ENCODE measurements at places on chromosomes 12 and 14.

GRCh38 chr12:58794859-58795258 lies 125.4 kb downstream of the LRIG3 start:
- no peak for DNase-seq

DNA sequence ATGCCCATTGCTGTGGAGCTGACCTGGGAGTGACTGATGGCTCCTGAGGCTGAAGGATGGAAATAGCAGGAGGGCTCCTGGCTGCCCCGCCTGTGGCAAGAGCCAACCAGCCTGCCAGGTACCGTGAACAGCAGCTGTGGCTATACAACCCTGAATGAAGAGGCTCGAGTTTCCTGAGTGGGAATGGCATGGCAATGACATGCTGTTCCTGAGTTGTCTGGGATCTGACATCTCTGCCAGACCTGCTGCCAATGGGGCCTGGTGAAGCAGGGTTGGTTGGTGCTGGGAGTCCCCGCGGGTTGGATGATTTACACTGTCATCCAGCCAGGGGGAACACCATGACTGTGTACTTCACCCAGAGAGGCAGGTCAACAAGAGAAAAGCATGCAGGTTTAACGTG lies 31.8 kb upstream of the LRRC10 start:
- no peak for DNase-seq

DNA sequence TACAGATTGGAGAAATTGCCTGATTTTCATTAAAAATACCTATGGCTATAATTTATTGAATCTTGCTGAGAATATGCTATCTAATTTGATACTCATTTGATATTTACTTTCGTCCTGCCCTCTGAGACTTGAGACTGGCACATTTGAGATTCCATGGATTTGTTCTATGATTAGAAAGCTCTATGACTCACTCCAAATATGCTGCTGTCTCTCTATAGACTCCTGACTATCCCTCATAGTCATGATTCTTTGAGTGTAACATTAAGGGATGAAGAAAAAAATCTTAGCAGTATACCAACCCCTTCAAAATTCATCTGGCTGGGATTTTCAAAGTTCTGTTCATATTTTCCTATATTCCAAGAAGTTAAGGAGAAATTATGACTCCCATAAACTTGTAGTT lies 191.9 kb downstream of the LRIG3 start:
- no peak for DNase-seq

- DNase-seq, result no peak
Observed at GRCh38 chr12:12182703-12183365, 84.0 kb downstream of the LRP6 start.

- no peak for DNase-seq
Observed at GRCh38 chr14:23601845-23602180, 23.2 kb upstream of the JPH4 start.

GRCh38 chr12:108744021-108744897 lies 12.9 kb upstream of the CORO1C start:
- DNase-seq, result no peak

GRCh38 chr12:117685110-117685926 lies 283.5 kb downstream of the KSR2 start:
- DNase-seq, result no peak

- DNase-seq, result no peak
Observed at GRCh38 chr14:54591461-54591860, 24.5 kb downstream of the SAMD4A start.

DNA sequence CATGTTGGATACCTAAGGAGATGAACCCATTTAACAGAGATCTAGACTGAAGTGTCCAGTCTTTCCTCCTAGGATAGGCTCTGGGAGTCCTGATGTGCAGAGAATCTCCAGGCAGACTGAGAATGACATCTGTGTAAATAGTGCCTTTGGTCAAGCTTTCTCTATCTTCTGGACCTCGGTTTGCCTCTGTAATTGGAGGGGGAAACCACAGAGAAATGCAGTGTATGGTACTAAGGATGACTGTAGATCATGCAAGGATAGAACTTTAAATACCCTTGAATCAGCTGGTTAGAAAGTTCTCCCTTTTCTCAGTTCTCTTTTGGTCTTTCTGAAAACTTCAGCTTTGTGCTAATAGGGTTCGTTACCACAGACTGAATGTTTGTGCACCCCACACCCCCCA lies 112.2 kb downstream of the PTPN11 start:
- DNase-seq, result no peak

GRCh38 chr12:27083861-27084394 lies 1.6 kb upstream of the C12orf71 start:
- DNase-seq, result peak; percentile 69

- no peak for DNase-seq
Observed at GRCh38 chr12:2083008-2083407, 30.2 kb downstream of the CACNA1C start.

DNA sequence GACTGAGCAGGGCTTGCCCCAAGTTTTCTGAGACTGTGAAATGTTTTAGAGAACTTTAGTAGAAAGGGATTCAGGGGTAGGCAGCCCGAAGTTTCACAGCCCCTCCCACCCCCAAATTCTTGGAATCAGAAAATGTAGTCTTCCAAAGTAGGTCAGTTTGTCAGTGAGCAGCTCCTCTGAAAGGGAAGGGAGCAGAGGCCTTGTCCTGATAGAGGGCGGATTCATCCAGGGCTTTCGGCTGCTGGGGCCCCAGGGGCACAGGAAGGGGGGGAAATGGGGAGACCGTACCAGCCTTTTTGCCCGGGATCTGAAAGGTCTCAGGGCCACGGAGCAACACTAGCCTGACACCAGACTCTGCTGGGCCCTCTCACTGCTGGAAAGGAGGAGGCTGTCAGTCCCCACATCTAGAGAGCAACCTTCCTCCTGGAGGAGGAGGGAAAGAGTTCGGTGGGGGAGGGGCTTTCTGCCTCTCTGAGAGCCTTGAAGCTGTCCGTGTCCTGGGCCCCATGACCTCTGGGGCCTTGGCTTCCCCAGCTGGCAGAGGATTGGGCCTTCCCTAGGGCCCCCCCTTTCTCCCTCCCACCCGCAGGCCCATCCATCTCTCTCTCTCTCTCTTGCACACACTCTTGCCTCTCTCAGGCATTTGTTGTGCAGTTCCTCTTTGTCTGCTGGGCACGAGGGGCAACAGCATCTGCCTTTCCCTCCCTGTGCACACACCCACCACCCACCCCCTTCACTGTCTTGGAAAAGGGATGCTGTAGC lies at the start of gene IKZF4:
TSS of gene IKZF4 (plus strand) at position 621 of the 762 bp plus-strand sequence. CDS start 451 bp downstream, outside the sequence.
- peak; percentile 92 for DNase-seq

- no peak for DNase-seq
Observed at GRCh38 chr12:58917699-58918468, 2.4 kb downstream of the LRIG3 start.

- peak; percentile 90 for DNase-seq
Observed at GRCh38 chr12:124786061-124786964, 77.4 kb downstream of the SCARB1 start.

DNA sequence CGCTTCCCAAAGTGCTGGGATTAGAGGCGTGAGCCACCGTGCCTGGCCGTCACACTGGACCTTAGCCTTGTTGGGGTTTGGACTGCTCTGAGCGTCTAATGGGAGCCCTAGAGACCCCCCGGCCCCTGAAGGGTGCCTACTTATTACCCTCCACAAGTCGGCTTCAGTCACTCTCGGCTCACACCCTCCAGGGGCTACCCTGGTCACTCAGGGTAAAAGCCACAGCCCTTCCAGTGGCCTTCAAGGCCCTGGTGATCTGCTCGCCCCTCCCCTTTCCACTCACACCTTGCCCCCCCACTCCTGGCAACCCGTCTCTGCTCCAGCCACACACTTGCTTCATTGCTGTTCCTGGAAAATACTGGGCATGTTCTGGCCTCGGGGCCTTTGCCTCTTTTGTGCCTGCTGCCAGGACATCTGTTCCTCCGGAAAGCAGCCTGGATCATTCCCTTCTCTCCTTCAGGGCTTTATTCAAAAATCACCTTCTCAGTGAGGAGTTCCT lies 3.6 kb upstream of the MORN3 start:
- DNase-seq, result no peak

DNA sequence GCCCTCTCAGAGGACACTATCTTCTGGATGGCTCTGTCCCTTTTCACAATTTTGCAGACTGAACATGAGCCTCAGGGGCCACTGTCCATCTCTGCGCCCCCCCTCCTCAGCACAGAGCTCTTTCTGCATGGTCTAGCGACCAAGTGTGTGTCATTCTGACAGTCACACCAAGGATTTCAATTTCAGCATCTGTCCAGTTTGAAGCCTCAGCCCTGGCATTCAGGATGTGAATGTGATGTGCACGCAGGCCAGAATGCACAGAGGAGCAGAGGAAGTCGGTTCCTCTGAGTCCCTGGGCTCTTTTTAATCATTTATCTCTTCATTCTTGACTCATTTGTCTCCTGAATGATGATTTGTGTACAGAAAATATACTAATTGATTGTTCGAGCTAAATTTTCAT lies 102.0 kb upstream of the PWP1 start:
- DNase-seq, result no peak

- no peak for DNase-seq
Observed at GRCh38 chr12:14505626-14506596, 61.8 kb downstream of the PLBD1 start.

DNA sequence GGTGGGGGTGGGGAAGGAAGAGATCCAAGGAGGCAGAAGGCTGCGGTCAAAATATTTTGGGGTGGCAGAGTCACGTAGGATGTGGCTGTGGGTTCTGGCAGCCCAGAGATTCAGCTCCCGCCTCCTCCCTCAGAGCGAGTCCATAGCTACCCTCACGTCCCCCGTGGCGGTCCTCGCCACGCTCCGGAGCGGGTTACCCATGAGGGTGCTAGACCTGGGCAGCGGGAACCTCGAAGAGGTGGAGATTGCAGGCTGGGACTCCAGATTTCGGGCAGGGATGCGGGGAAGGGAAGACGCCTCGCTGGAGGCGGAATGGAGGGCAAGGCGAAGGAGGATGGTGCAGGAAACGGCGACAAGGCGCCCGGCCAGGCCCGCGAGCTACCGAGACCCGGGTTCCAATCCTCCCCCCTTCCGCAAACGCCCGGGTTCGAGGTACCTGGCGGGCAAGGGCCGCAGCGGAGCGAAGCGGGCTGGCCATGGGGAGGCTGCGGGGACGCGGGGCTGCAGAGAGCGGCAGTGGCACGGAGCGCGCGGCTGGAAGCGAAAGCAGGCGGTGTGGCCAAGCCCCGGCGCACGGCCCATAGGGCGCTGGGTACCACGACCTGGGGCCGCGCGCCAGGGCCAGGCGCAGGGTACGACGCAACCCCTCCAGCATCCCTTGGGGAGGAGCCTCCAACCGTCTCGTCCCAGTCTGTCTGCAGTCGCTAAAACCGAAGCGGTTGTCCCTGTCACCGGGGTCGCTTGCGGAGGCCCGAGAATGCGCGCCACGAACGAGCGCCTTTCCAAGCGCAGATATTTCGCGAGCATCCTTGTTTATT lies 46.2 kb downstream of the BCAT1 start:
- DNase-seq, result peak; percentile 87

- no peak for DNase-seq
Observed at GRCh38 chr12:117640511-117640910, 279.1 kb upstream of the NOS1 start.

DNA sequence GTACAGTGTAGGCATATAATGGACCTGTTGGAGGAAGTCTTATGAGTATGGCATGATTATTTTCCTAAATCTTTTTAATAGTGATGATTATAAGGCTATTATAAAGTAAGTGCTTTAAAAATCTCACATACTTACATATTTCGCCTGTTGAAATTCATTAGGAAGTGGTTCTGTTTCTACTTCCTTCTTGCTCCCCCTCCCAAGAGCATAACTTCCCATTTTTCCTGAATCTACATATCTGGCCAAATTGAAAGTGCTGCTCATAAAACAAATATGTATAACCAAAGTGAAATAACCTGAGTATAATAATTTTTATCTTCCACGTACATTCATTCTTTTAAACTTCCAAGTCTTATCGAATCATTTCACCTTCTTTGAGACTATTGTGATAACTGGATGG lies 455.6 kb upstream of the SEL1L start:
- DNase-seq, result no peak

DNA sequence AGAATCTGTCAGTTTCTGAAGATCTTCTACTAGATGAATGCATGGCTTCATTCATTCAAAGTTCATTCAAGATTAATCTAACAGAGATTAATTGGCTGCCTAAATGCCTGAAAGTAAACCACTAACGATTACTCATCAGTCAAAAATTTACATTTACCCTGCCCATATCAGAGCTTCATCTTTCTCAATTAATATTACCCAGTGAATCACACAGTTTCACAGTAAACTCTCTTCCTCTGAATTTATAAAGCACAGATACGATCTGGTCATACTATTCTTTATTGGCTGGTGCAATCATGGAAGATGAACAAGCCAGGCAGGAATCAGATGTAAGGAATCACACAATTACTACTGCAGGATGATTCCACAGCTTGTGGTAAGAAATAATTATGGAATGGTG lies 377.7 kb downstream of the SLC16A7 start:
- DNase-seq, result no peak

DNA sequence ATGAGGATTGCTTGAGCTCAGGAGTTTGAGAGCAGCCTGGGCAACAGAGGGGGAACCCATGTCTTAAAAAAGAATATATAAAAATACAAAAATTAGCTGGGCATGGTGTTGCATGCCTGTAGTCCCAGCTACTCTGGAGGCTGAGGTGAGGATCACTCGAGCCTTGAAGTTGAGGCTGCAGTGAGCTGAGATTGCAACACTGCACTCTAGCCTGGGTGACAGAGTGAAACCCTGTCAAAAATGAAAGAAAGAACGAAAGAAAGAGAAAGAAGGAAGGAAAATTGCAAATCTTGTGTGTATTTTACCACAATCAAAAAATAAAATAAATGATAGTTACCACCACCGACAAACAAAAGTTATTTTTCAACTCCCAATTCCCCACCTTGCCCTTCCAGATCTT lies 45.3 kb downstream of the SPRING1 start:
- no peak for DNase-seq

DNA sequence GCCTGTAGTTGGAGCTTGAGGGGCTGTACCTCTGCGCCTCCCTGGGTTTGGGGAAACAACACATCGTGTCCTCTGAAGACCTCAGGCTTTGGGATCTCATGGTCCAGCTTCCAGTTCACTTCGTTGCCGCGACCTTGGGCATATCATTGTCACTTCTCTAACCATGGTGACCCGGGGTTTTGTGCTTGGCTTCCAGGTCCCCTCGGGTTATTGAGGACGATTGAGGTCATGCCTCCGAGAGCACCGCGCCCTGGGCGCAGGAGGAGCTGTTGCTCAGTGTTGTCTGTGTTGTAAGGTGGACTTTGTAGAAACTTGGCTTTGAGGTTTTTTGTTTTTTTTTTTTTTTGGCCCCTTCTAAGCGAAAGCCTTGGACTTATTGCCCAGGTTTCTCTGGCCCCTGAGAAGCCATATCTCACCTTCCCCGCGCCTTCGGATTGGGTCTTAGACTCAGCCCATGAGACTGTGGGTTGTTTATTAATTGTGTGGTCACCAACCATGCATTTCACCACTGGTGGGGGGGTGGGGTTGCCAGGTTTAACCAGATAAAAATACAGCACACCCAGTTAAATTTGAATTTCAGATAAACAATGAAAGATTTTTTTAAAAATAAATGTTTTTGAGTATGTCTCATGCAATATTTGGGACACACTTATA lies 2.6 kb downstream of the BCL7A start:
- no peak for DNase-seq

- DNase-seq, result no peak
Observed at GRCh38 chr14:41355866-41356265, 250.8 kb upstream of the LRFN5 start.

DNA sequence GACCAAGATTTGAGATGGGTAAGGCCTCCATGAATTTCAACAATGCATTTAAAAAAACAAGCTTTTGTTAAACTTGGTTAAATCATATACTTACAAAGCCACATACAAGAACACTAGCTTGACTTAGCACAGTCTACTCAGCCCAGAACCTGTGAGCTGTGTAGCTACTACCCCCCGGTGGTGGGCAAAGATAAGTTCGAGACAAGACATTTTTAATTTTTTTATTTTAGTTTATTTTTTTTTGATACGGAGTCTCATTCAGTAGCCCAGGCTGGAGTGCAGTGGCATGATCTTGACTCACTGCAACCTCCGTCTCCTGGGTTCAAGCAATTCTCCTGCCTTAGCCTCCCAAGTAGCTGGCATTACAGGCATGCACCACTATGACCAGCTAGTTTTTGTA lies 3.7 kb upstream of the NECAP1 start:
- no peak for DNase-seq
